Stimulated activated CD8-positive, alpha-beta memory T cell treated with anti-CD3 and anti-CD28 coated beads, Interleukin-7, amount 100 ng/mL, for 4 hours (primary cell): ENCODE measurements at places on chromosomes 2 and 18.
A peak's percentile ranks its signal among the peaks of the same experiment; 100 is the strongest.

DNA sequence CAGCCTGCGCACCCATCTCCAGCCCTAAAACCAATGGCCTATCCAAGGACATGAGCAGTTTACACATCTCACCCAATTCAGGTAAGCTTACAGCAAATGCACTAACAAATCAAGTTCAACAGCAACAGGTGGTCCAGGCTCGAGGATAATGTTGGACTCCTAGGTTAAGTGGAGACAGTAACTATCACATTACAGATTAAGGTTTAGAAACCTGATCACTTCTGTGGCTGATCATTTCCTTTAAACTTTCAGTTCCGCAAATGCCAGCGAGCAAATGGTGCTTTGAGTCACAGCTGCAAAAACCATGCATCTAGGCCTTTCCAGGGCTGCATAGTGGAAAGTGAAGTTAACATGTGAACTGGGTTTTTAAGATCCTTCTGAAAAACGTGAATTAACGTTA lies 259.4 kb downstream of the GBX2 start:
- DNase-seq, result no peak

- no peak for DNase-seq
These were observed 15.3 kb downstream of the TM4SF20 start for GRCh38 chr2:227363756-227364155.

GRCh38 chr2:240347949-240348500 lies 87.4 kb upstream of the GPC1 start:
- DNase-seq, result no peak

- DNase-seq, result no peak
These were observed 184.5 kb downstream of the MGAT5 start for GRCh38 chr2:134438371-134438770.

GRCh38 chr2:96574364-96574763 lies 37.8 kb downstream of the ARID5A start:
- no peak for DNase-seq

DNA sequence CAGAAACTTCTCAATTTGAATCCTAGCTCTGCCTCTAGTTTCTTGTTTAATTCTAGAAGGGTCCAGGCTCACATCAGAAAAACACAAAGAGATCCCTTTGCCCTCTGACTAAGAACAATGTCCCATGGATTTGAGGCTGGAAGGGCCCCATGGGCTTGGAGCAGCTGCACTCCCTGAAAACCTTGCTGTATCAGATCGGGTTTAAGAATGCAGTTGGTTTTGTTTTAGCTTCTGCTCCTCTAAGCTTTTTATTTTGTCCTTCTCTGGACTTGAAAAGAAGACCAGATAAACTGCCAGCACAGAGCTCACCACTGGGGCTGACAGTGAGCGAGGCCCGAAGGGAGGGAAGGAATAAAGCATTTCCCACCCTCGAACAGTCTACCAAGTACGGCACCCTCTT lies 69.2 kb upstream of the WIPF1 start:
- DNase-seq, result no peak

GRCh38 chr18:3704556-3705344 lies 254.8 kb downstream of the TGIF1 start:
- DNase-seq, result no peak

GRCh38 chr18:70981400-70982140 lies 692.7 kb downstream of the SOCS6 start:
- no peak for DNase-seq

DNA sequence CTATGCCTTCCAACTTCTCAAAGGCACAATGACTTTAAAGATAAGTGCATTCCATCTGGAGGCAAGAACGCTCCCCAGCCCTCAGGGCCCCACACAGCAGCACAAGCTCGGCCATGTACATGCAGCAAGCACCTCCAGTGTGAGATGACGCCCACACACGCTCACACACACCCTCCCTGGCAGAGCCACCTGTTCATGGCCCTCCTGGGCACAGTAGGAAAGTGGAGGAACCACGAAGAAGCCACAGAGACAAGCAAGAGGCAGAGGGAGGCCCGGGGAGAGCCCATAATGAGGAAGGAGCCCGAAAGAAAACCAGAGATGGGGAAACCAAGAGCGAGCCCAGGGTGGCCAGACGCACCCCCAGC lies 21.7 kb downstream of the BIN1 start:
- no peak for DNase-seq

GRCh38 chr2:197455428-197455827 lies 2.1 kb downstream of the COQ10B start:
- no peak for DNase-seq

DNA sequence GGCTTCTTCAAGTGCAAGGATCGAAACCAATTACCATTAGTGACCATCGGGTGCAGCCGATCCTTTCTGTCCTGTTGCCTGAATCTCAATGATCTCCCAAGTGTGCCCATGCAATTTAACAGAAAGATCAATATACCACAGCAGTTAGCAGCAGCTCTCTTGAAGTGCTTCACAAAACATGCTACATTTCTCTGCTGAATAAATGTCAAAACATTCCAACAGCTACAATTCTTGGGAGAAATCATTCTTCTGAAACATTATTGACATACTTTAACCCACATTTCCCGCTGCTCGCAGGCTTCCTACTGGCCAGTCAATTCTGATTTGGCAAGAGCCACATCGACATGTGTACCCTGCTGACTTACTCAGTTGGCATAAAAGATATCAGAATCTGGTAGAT lies 907.7 kb downstream of the TMEM182 start:
- no peak for DNase-seq

DNA sequence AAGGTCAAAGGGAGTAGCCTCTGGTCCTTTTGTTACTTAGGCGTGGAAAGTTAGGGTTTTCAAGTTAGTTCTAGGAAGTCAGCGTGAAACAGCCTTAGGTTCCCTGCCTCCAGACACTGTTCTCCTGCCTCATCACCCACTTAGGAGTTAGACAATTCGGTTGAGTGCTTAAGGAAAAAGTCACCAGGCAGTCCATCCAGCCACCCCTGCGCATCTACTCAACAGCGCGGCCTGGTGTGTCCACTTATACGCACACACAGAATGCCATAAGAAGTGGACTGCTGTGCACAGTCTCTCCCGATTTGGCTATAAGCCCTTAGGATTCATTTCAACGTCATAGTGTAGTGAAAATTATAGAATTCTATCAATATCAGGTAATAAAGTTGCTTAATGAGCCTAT lies 470.8 kb upstream of the TNP1 start:
- no peak for DNase-seq

- DNase-seq, result no peak
These were observed 17.8 kb upstream of the SMAD7 start for GRCh38 chr18:48968412-48969215.

DNA sequence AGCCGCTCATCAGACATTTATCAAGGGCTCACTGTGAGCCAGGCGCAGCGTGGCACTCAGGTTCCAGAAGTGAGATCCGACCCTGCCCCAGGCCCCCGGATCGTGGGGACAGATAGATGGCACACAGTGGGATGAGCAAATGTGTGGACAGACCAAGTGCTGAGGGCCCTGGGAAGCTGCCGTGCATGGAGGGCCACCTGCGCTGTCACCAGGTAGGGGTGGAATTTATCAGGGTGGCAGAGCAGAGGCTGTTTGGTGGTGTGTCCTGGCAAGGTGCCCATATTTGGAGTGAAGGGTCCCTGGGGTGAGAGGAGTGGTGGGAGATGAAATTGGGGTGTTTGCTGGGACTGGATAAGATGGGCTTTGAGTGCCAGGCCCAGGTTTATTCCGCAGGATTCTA lies 92.8 kb upstream of the HS6ST1 start:
- DNase-seq, result no peak

DNA sequence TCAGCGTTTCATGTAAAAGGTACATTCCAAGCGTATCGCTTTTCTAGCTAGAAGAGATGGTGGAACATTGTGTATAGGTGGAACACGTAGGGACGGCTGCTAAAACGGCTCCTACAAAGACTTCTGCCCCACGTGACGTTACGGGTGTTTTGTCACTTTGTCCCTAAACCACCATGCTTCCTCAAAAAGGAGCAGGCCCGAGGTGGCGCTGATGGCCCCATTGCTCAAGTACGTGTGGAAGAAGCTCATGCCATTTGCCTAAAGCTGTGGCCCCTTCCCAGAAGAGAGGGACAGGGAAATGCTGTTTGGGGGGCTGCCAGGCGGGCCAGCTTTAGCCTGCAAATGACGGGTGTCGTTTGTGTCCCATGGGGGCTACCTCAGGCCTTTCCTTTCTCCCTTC lies 72.7 kb downstream of the TMEM247 start:
- DNase-seq, result no peak

GRCh38 chr2:214679736-214680135 lies 129.7 kb downstream of the BARD1 start:
- DNase-seq, result no peak

DNA sequence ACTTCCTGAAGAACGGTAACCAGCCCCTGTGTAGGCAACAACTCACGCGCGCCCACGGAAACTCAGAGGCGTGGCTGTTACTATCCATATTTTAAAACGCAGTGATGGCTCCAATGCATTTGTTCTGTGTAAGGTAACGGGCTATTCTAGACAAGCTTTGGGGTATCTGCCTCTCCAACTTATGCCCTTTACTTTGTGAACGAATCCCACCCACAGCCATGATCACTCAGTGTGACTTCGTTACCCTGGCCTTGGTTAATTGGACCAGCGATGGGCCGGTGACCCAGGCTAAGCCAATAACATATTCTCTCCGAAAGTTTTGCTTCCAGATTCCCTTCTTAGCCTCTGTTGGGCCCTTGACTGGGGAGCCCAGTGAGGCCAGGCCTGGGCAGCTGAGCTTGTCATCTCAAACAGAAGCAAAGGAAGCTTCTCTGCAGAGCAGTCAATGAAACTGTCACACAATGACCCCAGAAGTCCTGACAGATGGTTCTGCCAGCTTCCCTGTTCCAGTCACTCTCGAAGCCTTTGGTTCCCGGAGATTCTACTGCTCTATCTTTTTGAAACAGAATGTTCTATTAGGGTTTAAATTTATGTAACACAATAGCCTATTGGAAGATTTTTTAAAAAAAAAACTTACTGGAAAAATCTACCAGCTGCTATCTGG lies 30.7 kb upstream of the ROCK2 start:
- no peak for DNase-seq

- DNase-seq, result no peak
These were observed 15.2 kb downstream of the M1AP start for GRCh38 chr2:74632939-74633312.

DNA sequence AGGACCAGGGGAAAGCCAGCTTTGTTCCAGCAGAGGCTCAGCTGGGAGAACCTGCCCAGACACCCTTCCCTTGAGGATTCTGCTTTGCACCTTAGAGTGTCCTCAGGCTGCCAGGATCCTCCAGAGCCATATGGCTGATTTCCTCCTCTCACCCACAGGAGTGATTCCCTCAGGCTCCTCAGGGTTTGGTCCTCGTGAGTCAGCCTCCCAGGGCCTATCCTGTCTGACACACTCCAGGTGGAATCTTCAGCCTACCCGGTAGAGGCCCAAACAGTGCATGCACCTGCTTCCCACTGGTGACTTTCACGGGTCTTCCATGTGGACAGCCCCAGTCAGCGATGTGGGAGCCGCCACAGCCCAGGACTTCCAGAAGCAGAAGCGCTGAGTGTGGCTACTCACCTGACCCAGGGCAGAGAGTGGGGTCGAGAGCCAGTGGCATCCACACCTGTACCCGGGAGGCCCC lies 73.3 kb downstream of the TFCP2L1 start:
- DNase-seq, result no peak

- no peak for DNase-seq
These were observed 22.2 kb upstream of the DNAH6 start for GRCh38 chr2:84494070-84494469.

DNA sequence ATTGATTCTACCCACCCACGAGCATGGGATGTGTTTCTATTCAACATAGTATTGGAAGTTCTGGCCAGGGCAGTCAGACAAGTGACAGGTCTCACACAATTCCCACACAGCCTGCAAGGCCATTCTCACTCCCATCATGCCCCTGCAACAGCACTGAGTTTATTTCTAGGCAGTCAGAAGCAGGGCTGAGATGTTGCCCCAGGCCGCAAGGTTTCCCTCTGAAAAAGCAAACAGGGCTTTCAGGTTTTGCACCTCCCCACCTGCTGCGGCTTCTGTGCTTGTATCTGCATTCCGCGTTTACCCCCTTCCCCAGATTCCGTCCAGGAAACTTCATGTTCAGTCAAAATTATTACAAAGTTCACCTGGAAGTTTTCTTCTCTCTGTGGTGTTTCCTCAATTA lies 9.4 kb upstream of the TACR1 start:
- no peak for DNase-seq

DNA sequence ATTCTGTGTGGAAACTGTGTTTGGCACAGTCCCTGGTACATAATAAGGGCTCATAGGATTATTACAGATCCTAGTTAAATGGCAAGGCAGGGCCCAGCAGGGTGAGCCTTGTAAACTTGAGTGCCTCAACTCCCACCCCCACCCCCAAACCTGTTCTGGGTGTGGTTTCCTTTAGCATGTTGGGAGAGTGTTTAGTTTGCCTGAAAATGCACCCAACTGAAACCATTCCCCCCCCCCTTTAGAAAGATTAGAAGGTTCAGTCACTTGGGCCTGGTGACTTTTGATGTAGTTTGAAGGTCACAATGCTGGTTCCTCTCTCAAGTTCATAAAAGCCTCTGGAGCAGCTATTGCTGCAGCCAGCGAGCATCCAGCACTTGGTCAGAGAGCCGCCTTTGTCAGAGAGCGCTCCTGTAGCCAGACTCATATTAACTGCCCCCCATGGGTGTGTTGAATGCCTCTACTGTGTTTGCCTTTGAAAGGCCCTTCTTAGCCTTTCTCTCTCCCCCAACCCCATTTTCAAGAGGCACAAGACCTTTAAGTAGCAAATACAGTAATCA lies 113.7 kb downstream of the SPTBN1 start:
- DNase-seq, result no peak

DNA sequence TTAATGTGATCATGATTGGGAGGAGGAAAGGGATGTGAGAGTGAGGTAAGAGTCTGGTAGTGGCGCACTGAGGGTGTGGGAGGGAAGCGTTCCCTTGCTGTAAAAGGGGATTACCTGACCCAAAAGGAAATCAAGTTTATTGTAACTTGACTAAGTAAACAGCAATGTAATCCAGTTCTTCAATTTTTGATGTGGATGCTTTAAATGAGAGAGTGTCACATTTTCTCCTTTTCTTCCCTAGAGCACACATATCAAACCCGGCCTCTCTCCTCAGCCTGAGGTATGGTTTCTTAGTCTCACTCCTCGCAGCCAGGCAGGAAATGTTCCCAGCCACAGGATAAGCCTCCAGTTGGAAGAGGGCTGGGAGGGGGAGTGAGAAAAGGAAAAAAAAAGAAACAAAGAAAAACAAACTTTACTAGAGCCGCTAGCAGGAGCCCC lies 688 bp upstream of the ARHGAP28 start:
- DNase-seq, result no peak

DNA sequence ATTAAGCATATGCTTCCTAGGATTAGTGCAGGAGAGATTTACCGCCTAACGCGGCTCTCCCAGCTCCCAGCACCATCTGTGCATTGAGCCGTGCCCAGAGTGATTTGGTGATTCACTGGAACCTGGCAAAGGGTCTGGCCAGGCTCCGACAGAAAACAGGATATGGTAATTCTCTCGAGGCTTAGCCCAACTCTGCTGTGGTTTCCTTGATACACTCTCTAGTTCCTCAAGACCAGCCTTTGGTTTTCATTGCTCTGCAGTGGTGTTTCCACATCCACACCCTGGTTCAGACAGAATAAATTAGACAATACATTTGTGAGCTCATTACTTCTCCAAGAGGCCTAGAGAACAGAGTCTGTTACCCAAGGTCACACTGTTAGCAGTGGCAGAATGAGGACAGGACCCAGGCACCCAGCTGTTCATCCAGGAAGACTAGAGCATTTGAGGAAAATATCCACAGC lies 23.0 kb upstream of the SMAD2 start:
- peak; percentile 6 for DNase-seq
